IMR-90 (cell line): ENCODE measurements at places on chromosomes 16 and 17.

- DNase-seq = no peak
Observed at GRCh38 chr16:65621640-65622039, 499.8 kb upstream of the CDH11 start.

DNA sequence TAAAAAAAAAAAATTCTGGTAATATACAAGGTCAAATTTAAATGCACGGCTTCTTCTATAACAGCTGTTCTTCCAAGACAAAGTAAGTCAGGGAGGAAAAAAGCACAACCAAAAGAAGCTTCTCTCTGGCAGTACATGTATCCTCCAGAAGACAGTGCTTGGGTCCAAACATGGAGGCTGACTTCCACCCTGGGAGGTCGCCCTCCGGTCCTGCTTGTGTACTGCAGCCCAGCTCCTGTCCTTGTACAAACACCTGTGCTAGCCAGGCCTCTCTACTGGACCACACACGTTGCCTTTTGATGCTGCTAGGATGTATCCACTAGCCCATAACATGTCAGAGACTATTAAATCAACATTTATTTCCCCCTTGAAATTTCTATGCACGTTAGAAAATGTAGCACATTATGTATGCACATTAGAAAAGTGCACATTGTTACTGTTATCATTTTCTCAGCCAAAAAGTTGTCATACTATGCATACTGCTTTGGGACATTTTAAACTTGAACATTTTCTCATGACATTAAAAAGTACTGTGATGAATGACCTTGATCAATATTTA is 21.9 kb downstream of the TEKT3 start:
- DNase-seq = no peak

- no peak for DNase-seq
Observed at GRCh38 chr16:67932462-67932840, 789 bp upstream of the CTRL start.

DNA sequence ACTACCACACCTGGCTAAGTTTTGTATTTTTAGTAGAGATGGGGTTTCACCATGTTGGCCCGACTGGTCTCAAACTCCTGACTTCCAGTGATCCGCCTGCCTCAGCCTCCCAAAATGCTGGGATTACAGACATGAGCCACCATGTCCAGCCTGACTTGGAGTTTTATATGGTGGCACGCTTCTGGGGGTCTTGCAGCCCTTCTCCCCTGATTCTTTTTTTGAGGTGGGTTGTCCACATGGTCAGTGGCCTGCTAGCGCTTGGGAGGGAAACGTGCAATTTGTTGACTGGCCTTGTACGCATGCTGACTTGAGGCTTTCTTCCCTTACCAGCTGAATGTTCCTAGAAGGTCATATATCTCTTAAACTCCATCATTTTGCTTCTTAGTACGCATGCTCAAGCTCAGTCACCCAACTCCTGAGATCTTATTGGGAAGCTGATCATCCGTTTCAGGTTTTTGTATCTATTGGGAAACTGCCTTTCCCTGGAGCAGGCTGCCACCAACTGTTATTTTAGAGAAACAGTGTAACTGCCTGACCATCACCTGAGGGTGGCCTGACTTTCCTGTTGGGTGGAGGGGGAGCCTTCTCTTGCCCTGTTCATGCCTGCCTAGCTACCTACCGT is 13.7 kb upstream of the LDHD start:
- DNase-seq = no peak

DNA sequence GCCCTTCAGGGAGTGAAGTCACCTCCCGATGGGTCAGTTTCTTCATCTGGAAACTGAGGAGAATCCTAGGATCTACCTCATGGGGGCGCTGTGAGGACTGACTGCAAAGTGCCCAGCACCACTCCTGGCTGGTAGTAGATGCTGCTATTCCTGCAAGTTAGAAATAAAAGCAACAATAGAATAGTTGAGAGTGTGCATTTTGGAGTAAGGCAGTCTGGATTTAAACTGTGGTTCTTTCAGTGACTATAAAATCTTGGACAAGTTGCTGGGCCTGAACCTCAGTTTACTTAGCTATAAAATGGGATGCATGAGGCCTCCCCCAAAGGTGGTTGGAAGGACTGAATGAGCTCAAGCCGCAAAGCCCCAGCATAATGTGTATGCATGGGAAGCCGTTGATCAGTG is 70.6 kb downstream of the CYB5B start:
- no peak for DNase-seq

DNA sequence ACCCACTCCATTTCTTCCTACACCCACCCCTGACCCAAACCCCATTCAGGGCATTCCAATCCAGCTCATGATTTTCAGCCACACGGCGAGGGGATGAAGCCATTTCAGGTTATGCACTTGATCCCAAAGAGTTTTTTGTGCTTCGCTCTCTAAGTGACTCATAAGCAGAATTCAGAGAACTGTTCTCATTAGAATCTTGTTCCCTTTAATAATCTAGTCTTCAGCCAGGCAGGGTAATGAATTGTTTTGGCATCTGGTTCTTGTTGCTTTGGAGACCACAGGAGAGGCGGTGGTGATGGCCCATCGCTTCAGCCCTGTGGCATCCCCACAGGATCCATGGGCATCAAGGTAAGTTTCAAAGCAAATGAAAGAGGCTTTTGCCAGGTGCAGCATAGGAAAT is 4.8 kb upstream of the KRT31 start:
- peak; percentile 20 for DNase-seq
